Hematopoietic multipotent progenitor cell treated with erythropoietin and hydrocortisone succinate and interleukin-3 and kit ligand, for 8 days (in vitro differentiated cells): ENCODE measurements at places on chromosomes 6 and 20.

GRCh38 chr20:37518606-37519507, 2.2 kb upstream of the NNAT start:
- DNase-seq, result no peak

DNA sequence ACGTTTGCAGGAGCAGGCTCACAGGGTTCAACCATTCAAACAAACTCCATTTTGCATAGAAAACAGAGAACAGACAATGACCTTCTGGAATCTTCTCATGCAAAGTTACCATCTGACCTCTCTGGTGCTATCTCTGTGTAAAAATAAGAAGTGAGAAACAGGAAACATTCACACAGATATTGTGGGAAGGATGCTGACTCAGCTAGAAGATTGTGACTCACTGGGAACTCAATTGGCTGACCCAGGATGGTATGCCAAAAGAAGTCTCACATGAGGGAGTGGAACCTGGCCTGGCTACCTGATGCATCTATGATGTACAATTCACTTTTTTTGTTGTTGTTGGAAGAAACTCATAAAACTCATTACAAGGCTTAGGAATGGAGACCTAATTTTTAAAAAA, 61.1 kb upstream of the TBX18 start:
- no peak for DNase-seq

- peak; percentile 70 for DNase-seq
Measured at GRCh38 chr20:53943522-53944291, 126.7 kb downstream of the BCAS1 start.

DNA sequence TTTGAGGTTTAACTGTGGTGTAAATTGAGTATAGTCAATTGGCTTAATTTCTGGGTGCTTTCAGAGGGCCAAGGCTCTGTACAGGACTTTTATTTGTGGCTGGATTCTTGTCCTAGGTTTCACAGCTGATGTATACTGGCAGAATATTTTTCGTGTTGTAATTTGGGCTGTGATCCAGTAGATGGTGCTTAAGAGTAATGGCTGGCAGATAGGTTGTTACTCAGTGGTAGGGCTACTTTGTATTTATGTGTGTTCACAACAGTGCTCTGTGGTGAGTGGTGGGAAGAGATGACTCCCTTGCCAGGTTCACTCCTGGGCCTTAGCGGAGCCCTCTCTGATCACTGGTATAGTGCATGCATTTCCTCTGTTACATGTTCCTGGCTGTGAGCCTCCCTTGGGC, 34.5 kb upstream of the FERMT1 start:
- peak; percentile 12 for DNase-seq

- no peak for DNase-seq
Measured at GRCh38 chr6:36973190-36973589, 12.8 kb downstream of the MTCH1 start.

DNA sequence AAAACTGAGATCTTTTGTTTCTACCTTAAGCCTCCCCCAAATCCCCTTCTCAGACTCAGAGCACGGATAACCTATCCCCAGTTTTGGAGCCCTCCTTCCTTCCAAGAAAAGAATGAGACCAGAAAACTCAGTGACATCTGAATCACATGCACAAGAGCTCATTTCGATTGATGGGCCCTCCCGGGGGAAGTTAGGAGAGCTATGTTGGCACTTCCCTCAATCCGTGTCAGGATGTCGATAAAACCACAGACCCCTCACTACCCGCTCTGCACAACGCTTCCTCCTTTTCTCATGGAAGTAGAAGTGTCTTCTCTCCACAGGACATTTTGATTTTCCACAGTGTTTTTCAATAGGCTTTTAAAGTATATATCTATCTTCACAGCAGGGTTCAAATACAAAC, 332.4 kb downstream of the HACE1 start:
- no peak for DNase-seq

DNA sequence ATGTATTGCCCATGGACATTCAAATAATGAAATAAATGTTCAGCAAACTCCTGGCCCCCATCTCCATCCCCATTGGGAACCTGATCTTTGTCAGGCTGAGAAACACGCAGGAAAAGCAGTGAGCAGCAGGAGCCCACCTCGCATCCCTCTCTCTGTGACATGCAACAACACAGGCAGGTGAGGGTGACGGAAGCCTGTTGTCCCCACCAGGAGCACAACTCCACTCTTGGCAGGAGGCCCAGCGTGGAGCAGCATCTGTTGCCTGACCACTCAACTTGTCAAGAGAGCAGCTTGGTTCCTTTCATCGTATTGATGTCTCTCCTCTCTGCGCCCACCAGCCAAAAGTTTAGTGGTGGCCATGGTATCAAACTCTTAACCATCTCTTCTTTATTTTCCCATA, 586.9 kb upstream of the ARID1B start:
- DNase-seq, result no peak

DNA sequence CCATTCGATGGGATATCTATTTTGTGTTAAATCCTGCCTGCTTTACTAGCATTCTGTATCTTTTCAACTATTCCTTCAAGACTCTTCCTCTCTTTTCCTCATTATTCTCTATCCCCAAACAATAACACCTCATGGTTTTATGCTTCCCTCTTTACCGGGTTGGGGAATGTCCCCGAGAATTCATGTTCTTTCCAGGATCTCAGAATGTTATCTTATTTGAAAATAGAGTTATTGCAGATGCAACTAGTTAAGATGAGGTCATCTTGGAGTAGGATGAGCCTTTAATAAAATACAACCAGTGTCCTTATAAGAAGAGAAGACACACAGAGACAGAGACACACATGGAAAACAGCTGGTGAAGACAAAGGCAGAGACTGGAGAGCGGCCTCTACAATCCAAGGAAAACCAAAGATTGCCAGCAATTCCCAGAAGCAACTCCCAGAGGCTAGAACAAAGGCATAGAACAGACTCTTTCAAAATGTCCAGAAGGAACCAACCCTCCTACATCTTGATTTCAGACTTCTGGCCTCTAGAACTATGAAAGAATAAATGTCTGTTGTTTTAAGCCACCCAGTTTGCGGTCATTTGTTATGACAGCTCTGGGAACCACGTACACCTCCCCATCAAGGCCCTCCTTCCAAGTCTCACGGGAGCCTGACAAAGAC, 126.8 kb upstream of the TNFAIP3 start:
- no peak for DNase-seq

DNA sequence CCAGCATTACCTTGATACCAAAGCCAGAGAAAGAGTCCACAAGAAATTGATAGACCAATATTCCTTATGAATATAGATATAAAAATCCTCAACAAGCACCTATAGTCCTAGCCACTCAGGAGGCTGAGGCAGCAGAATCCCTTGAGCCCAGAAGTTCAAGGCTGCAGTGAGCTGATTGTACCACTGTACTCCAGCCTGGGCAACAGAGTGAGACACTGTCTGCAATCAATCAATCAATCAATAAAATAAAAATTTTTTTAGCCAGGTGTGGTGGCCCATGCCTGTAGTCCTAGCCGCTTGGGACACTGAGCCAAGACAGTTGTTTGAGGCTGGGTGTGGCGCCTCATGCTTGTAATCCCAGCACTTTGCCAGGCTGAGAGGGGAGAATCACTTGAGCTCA, 18.9 kb upstream of the SMIM29 start:
- DNase-seq, result no peak

GRCh38 chr6:105515054-105515453, 112.2 kb upstream of the PREP start:
- no peak for DNase-seq

GRCh38 chr6:131431718-131432117, 141.3 kb upstream of the ARG1 start:
- no peak for DNase-seq

DNA sequence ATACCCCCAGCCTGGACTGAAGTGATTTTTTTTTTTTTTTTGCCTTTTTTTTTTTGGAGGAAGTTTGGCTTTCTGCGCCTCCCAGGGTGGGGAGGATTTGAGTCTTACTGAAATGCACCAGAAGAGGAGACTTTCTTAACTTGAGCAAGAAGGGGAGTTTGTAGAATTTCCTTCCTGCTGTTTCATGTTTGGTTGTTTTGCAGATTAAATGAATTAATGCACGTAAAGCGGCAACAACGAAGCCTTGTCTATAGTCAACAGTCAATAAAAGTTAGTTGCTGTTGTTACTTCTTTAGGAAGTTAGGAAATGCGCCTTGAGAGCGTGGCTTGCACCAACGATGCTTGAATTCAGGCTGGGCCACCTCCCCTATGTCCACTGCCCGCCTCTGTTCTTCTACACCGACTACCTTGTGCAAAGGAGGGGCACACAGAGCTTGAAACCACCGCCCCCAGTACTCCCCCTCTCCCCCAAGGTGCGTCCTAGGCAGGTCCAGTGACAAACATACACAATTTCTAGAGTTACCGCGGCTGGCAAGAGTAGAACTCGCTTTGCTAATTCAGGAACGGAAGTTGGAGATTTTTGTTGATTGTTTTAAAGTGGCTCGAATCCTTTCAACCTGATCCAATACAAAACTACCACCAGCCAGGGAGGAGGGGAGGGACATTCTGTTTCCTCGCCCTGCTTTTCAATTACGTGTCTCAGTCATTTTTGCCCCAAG, 830 bp upstream of the CYP24A1 start:
- no peak for DNase-seq

DNA sequence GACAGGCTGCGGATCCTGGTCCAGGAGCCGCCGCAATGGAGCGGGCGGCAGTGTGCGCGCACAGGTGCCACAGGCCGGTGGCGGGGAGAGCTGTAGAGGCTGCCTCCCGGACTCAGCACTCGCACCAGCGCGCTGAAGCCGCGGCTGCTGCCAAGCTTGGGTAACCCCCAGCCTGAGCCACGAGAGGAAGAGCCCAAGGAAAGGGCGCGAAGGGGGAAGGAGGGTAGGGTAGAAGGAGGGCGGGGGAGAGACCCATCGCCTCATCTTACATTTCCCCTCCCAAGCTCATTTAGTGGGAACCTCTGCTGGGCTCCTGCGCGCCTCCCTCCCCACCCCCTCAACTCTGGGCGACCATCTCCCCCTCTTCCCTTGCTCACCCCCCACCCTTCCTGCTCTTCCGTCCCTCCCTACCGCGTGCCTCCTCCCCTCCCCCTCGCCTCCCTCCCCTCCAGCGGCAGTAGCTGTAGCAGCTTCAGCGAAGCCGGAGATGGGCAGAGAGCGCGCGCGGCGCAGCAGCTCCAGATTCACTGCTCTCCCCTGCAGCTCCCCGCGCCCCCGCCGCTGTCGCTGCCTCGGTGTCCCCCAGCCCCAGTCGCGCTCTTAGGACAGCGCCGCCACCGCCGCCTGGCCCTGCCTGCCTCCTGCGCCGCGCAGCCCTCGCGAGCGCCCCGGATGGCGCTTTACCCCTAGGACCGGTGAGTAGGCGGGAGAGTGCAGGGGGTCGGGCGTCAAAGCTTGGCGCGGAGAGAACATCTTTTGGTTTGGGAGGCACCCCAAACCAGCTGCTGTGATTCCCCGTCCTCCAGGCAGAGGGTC, at the start of gene FUT9:
TSS of gene FUT9 (plus strand) at position 457 of the 816 bp plus-strand sequence. CDS start 187,182 bp downstream, outside the sequence.
- DNase-seq, result no peak

- no peak for DNase-seq
Measured at GRCh38 chr6:66993272-66993671, 1286.2 kb upstream of the EYS start.

GRCh38 chr20:58651559-58651945, 469 bp downstream of the STX16 start:
- DNase-seq, result no peak

GRCh38 chr6:150560004-150560883, 39.4 kb upstream of the PLEKHG1 start:
- no peak for DNase-seq

GRCh38 chr6:35691027-35691824, 2.5 kb upstream of the FKBP5 start:
- DNase-seq, result no peak

DNA sequence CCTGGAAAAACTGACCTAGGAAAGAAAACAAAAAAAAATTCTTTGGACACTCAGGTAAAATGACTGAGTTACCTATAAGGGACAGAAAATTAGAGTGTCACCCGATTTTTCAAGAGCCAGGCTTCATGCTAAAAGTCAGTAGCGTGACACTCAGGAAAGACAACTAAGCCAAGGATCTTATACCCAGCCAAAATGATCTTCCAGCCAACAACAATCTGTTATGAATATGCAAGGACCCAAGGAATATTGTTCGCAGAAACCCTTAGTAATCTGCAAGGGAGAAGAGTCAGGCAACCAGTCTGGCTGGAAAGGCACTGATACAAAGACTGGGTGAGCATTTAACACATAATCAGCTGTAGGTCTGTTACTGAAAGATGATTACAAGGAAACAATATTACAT, 203.6 kb downstream of the GMPR start:
- DNase-seq, result no peak

GRCh38 chr6:13561624-13562267, 12.7 kb upstream of the SIRT5 start:
- DNase-seq, result no peak

DNA sequence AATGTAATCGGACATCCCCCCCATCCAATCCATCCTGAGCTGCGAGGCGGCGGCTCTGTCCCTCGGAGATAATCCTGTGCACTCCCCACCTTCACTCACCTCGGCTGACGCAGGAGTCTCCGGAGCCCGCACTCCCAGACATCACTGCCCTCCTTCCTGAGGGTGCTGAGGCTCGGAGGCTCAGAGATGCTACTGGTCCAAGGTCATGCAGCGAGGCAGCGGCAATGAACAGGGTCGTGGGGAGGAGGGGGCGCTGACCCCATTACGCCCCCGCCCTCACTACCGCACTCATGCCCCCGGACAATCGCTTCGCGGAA, 485 bp downstream of the ADISSP start:
- peak; percentile 82 for DNase-seq

DNA sequence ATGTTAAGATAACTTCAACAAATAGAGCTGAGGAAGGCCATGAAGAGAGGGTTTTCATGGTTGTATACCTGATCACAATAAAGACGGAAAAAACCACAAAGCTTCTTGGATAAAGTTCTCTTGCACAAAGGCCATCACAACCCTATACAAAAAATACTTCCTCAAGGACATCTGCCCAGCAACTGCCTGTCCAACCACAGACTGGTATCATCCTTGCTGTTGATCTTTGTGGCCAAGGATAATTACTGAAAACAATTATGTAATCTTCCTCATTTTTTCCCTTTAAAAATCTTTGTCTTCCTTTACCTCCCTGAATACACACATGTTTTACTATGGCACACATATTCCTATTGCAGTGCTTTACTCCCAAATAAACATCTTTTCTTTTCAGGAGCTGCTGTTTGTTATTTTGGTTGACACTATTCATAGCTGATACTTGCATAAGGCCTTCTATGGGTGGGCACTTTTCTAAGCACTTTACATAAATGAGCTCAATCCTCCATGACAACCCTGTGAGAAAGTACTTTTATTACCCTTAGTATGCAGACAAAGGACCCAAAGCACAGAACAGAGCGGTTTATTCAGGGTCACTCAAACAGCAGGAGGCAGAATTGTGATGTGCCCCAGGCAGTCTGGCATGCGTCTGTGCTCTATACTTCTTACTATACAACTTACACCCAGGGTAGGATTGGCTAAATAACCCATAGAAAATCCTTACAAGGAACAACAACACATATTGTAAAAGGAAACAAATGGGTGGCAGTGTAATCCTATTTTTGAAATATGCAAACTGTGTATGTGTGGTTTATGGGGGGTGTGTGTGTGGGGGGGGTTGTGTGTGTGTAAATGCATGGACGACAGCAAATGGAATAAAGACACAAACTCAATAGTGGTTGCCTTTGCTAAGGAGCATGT, 35.1 kb downstream of the SNRNP48 start:
- no peak for DNase-seq
